ENCODE measurements at places on chromosomes 2 and 18.

- no peak for DNase-seq
These were observed 20.9 kb downstream of the NTSR2 start for GRCh38 chr2:11649093-11649492.

DNA sequence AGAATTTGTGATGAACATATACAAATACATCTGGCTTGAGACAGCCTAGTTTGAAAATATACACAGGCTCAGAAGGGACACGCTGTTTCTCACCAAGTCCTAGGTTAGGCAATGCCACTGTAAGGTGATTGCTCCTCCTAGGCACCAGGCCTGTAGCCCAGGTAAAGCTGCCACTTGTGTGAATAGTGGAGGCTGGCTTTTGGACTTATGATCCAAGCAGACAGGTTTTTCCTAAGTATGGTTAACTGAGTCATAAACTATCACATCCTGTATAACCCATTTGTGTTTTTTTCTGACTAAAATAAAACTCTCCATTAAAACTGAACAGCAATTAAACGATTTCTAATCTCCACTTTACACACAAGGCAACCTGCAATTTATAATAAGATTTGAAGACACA lies 81.0 kb downstream of the SEMA4F start:
- DNase-seq: no peak

GRCh38 chr2:225501022-225501421 lies 101.5 kb downstream of the NYAP2 start:
- no peak for DNase-seq

DNA sequence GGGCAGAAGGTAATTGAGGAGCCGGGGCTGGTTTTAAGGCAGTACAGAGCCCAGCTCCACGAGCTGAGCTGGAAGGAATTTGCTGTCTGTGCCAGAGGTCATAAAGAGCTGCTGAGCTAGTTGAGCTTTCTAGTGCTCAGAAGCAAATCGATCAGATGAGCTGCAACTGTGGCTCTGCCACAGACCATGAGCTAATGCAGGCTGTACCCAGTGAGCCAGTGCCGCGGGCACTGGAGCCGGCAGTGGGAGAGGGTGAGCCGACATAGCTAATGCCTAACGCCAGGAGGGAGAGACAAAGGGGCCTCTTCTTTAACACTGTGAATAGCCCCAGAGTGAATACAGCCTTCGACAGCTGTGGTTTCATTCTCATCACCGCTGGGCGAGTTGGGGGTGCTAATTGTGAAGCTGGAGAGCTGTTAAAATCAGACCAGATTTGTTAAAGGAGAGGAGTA lies 410.1 kb upstream of the TCF4 start:
- DNase-seq: no peak

DNA sequence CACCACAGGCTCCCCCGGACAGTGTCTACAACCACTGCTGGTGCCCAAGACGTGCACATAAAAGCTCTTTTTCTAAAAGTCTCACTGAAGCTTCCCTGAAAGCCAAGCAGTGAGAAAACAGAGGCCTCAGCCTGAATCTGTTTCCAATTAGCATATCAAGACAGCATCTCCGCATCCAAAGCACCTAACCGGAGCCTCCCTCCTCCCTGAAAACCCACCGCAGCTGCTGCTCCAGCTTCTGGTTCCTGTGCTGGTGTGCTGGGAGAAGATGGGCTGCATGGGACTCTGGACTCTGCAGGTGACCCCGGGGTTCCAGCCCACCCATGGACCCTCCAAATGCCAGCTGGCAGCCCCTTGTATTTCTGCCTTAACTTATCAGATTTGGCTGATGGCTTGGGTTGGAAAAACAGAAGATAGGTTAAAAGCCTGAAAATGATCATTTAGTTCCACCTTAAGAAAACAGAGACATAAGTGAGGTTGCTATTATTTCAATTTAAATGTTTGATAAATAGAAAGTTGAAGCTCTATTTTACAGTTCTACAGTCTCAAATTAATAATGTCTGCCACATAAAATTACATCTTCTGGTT lies 103.3 kb downstream of the TMEM18 start:
- DNase-seq: no peak

GRCh38 chr2:99356853-99357252 lies 19.7 kb downstream of the EIF5B start:
- DNase-seq: no peak

GRCh38 chr18:68893354-68893753 lies 95.5 kb downstream of the CCDC102B start:
- DNase-seq: no peak

- DNase-seq: no peak
These were observed 54.7 kb downstream of the KCTD18 start for GRCh38 chr2:200454927-200455801.

DNA sequence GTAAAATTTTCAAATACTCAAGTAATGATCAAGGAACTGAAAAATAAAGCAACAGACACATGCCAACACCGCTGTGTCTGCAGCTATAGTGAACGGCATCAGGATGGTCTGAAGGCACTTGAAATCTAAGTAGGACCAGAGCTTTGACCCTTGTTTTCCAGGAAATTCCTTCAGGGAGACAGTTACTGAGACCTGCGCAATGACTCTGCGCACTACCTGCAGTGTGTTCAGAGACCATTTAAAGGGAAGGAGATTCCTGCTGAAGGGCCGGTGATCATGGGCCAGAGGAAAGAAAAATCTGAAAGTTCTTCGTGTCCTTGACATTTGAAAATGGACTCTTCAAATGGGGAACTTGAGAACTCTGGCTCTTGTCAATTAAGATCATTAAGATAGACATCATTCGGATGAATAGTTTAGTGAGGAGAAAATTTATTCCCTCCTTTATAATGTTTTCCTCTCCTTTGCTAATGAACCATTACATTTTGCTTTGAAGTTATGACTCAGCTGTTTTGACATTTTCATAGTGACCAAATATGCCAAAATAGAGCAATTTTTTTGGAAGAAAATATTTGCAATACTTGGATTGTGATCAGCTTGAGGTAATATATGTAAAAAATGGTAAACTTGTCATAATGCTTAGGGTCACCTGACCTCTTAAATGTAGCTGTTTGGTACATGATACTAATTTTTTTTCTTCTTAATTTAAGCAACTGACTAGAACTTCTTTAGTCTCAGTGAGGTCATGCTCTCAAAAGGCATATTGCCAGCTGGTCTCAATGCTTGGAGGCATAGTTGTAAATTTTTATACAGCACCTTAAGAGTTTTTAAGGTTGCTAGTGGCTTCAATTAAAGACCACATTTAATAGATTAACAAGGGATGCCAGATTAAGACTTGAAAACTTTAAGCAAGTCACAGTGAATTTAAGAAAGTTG lies 329.3 kb downstream of the ARHGAP15 start:
- no peak for DNase-seq

DNA sequence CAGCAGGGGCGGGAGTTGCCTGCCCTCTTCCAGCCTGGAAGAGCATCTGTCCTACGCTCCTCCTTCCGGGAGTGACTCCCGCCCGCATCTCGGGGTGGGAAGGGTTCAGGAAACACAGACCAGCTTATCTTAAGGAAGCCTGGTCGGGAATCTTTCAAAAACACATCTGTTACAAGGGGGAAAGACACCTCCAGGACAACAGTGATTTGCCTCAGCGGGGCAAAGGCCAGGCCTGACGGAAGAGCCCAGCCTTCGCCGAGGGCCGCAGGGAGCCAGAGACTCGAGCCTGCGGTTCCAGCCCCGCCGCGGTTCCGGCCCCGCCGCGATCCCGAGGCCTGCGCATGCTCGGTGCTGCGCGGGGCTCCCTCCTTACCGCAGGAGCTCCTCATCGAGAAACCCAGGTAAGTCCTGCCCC lies 38.1 kb upstream of the TGIF1 start:
- DNase-seq: no peak

DNA sequence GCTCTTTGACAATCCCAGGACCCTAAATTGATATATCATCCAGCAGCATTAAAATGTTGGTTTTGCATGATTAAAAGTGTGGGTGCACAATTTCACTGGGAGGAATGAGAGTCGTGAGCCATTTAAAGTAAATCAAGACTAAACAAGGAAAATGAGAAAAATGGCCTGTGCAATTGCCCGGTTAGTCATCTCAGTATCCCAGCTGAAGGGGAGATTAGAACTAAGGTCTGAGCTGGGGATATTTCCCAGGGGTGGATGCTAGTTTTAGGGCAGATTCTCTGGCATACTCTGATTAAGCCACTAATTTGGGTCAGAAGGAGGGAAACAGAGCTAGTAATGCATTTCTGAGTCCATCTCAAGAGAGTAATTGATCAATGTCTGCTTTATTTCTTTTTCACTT lies 177.2 kb downstream of the EN1 start:
- DNase-seq: no peak

DNA sequence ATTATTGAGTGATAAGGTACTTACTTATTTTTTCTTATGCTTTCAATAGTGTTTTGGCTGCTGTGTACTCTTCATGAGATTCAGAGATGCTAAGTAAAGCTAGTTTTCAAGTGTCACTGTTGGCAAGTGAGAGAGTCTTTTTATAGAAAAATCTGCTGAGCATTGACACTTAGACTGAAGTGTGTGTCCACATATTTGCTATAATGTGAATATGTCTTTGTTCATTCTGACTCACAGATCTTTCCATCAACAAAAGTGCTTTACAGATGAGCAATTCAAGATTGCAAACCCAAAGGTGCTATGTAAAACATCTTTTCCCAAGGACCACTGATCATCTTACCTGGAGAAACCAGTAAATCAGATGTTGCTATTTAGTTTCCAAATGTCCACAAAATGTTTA lies 410.6 kb upstream of the FIGN start:
- peak; percentile 16 for DNase-seq

- no peak for DNase-seq
These were observed 38.0 kb downstream of the NPAS2 start for GRCh38 chr2:100857915-100858314.

GRCh38 chr2:239688840-239689239 lies 288.0 kb upstream of the HDAC4 start:
- DNase-seq: no peak

DNA sequence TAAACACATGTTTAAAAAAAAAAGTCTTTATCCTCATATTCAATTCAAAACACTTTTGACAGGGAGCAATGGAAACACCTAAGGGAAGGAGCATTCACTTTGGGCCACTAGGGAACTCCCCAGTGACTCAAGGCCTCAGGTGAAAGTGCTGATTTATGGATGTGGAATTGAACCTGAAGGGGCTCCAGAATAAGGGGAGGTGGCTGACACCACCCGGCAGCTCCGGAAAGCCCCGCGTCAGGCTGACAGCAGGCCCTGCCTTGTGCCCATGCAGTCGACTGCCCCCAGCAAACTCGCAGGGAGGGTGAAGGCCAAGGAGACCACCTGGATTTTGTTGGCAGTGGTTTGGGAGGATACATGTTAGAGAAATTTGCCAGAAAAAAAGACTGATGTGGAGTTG lies 275.3 kb upstream of the NCKAP5 start:
- DNase-seq: no peak

GRCh38 chr2:183459466-183459865 lies 335.2 kb downstream of the NUP35 start:
- no peak for DNase-seq

DNA sequence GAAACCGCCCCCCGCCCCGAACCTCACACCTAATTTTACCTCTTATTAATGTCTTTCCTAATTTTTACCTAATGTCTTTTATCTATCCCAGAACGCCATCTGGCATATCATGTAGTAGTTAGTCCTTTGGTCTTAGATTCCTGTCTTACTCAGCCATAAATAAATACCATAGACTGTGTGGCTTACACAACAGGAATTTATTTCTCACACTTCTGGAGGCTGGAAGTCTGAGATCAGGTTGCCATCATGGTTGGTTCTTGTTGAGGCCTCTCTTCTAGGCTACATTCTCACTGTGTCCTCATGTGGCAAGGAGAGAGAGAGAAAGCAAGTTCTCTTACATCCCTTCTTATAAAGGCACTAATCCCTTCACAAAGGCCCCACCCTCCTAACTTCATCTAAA lies 46.8 kb downstream of the RHBDD1 start:
- DNase-seq: no peak

DNA sequence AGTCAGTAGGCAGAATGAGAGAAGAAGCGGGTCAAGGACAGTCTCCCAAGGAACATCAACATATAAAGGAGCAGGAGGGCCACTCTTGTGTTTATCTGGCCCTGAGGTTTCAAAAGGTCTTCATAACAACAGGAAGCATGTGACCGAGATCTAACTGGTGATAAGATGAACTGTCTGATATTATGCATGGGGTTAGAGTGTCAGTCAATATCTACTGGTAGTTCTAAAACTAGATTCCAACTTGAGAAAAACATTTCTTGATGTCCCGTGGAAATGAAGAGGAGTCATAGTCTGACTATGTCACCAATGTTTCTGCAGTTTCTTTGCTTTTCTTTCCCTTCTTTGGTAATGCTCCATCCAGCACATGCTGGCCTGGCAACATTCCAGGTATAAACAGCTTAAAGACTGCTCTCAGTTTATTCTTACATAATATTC lies 77.5 kb upstream of the ITPRID2 start:
- no peak for DNase-seq

Data from NCI-H226 (cell line).